SK-MEL-5 (cell line): ENCODE measurements at places on chromosomes 16 and 17. TPM values are rescaled to one million over a fixed set of nuclear protein-coding genes. Genes with fewer than 3 reads are reported as not detected.

GRCh38 chr17:1726626-1727257, 2.2 kb downstream of the WDR81 start:
- no peak for DNase-seq

- DNase-seq = no peak
These were observed 150.2 kb upstream of the GSE1 start for GRCh38 chr16:85462714-85463611.

The KIF18B gene
- 2.0 and 2.5 TPM in 2 replicates for total RNA-seq

DNA sequence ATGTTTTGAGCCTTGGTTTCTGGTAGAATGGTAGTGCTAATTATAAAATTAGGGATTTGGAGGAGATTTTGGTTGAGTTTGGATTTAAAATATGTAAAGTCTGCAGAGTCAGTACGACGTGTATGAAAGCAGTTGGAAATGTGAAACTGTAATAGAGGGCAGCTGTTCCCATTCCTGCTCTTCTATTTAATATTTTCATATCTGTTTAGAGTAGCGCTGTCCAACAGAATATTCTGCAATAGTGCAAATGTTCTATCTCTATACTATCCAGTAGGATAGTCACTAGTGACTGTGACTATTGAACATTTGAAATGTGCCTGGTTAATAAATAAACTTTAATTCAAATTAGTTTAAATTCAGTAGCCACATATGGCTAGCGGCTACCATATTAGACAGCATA, 443.4 kb upstream of the SOX9 start:
- no peak for DNase-seq

- DNase-seq = no peak
These were observed 50.4 kb downstream of the SNX29 start for GRCh38 chr16:12026741-12027490.

The MYH2 gene
- not detected in 2 replicates for total RNA-seq
